ENCODE measurements at places on chromosomes 4 and X.

- DNase-seq, result peak; percentile 62
Measured at GRCh38 chrX:97372001-97372766, 488.5 kb downstream of the RPA4 start.

- DNase-seq, result no peak
Measured at GRCh38 chrX:54470054-54470760, 25.8 kb downstream of the FGD1 start.

DNA sequence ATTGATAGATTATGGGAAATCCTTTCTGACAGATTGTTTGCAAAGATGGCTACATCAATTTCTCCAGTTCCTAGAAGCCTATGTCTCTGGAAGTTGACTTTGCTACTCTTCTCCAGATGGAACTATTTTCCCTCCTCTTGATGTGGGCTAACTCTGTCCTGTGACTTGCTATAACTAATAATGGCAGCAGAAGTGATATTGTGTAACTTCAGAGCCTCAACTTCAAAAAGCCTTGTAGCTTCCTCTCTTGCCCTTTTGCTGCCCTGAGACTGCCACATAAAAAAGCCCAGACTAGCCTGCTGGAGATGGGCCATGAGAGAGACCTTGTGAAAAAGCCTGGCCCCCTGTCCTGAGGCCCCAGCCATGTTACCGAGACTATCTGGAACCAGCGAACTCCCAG lies 210.7 kb upstream of the SLC7A11 start:
- no peak for DNase-seq

- no peak for DNase-seq
Measured at GRCh38 chr4:73859614-73860088, 6.6 kb downstream of the PF4V1 start.

DNA sequence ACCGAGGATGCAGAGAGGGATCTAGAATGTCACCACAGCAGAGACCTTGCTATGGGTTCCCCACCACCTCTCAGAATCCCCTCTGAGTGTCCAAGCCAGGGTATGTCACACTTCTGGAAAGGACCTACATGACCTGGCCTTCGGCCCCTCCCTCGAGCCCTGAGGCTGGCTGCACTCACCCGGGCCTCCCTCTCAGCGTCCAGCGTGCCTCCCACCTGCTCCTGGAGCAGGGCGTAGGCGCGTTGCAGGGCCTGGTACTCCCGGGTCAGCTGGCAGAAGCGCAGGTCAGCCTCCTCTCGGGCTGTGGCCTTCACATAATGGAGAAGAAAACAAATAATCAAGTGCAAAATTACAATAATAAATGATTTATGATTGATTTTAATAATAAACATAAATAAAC lies 43.9 kb upstream of the C4orf50 start:
- DNase-seq, result no peak

DNA sequence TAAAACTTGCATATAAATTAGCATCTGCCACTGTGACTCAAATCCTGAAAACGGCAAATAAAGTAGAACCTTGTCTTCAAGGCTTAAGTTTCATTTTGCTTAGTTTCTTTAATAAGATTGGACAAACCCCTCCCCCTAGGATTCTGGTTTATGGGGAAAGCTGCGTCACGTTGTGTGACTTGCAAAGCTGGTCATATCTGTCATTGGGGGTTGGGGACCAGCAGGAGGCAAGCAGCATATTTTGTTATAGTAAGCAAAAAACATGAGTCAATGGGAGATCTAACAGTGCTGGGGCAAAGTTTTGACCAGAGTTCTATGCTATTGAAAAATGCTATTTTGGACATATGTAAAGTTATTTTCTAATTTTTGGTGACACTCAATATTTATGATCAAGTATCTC lies 407.3 kb downstream of the PCDH18 start:
- no peak for DNase-seq

GRCh38 chr4:37533286-37534033 lies 152.7 kb downstream of the RELL1 start:
- no peak for DNase-seq

- DNase-seq, result no peak
Measured at GRCh38 chr4:139256349-139256748, 23.7 kb downstream of the MGARP start.

DNA sequence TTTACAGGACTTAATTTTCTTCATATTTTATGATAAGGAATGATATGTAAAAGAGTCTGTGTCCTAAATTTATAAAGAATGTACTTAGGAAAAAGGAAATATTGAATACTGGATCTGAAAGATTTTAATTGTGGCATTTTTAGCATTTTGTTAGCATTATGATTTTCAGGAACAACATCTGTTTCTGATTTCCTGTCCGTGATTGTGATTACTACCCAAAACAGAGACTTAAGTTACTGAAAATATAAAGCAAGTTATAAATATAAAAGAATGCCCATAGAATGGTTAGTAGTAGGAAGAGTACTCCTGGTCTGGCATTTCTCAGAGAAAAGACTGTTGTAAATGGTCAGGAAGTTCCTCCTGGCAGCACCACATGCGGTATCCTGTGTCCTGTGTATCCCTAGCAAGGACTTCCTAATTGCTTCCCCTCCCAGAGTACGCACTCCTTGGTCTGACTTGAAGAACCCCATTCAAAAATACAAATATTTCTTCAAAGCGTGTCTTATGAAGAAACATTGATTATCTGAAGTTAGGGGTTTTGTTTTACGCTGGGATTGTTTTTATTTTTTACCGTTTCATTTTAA lies 88.9 kb downstream of the RS1 start:
- DNase-seq, result no peak

- DNase-seq, result no peak
Measured at GRCh38 chrX:45309096-45309495, 108.4 kb upstream of the DIPK2B start.
